ENCODE measurements at places on chromosomes 3 and 15.

GRCh38 chr15:80822676-80823075 is 43.5 kb downstream of the CEMIP start:
- DNase-seq: no peak

GRCh38 chr3:81302045-81302444 is 459.4 kb downstream of the GBE1 start:
- no peak for DNase-seq

- DNase-seq: no peak
These were observed 291.9 kb upstream of the NR2F2 start for GRCh38 chr15:96038650-96039049.

- DNase-seq: no peak
These were observed 124.9 kb upstream of the TLE3 start for GRCh38 chr15:70222606-70223005.

DNA sequence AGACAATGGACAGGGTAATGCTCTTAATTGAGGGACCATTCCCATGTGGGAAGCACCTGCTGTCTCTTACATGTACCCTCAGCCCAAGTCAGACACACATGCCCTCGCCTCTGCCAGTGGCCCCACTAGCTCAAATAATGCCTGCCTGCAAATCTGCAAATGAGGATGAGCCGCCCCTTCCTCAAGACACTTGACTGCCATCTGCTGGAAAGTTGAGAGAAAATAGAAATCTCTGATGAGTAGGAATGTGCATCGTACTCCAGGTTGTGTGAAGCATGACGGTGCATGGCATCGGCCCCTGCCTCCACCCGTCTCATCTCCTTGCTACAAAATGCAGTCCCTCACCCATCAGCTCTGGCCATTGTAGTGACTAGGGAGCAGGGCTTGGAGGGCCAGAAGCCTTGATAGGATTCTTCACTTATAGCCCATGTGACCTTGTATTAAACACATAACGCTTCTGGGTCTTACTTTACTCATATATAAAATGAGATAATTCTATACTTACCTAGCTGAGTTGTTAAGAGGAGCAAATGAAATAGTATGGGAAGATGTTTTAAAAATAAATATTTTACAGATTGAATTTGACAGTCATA is 6.3 kb upstream of the SCN5A start:
- no peak for DNase-seq

GRCh38 chr15:53757906-53758305 is 1.6 kb downstream of the WDR72 start:
- no peak for DNase-seq

- no peak for DNase-seq
These were observed 53.1 kb upstream of the ADAMTS17 start for GRCh38 chr15:100394736-100395440.

GRCh38 chr15:88904257-88904623 is 8.9 kb upstream of the HAPLN3 start:
- DNase-seq: no peak

GRCh38 chr15:93612953-93613352 is 523.9 kb upstream of the RGMA start:
- no peak for DNase-seq

DNA sequence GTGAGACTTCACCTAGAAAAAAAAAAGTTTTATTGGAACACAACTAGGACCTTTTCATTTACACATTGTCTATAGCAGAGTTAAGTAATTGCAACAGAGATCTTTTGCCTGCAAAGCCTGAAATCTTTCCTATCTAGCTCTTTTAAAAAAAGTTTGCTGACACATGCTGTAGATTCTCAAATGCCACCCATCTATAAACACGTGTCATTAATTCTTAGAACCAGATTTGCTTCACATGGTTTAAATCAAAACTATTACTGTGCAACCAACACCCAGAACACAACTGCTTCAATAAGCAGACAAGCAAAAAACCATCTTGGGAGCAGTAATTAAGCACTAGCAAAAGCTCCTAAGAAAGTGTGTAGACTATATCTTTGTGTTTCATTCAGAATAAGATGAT is 55.0 kb downstream of the OXSM start:
- DNase-seq: no peak

DNA sequence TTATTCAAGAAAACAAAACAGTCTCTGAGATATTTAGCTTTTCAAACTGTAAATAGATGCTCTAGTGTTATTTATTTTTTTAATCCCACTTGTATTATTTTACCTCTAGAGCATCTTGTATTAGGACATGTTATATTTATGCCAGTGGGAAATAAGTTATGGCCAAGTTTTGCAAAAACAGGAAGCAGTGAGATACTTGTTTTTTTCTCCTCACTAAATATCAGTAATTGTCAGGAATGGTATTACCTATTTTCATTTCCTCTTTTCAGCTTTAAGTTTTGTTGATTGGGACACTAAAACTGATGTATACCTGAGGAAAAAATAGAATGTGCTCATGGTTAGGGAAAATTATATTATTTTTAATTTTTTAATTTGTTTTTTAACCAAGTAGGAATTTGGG is 8.6 kb upstream of the IL20RB start:
- DNase-seq: no peak

GRCh38 chr3:59442046-59442445 is 392.2 kb upstream of the CFAP20DC start:
- no peak for DNase-seq

DNA sequence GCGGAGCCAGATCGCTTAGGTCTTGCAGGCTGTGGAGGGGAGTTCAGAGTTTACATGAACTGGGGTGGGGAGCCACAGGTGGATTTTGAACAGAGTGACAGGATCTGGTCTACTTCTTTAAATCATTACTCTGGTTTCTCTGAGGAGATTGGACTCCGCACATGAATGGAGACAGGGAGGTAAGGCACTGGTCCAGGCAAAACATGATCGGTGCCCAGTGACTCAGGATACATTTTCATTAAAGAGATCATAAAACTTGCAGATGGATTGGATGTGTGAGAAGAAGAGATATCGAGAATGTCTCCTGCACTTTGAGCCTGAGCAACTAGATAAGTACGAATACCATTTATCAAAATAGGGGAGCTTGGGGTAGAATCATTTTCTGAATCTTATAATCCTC is 61.8 kb upstream of the CMSS1 start:
- no peak for DNase-seq

- no peak for DNase-seq
These were observed 474.7 kb upstream of the UBE2E2 start for GRCh38 chr3:22728406-22728805.
